ENCODE measurements at places on chromosomes 13 and 19.

GRCh38 chr13:101627556-101627943, 175.1 kb downstream of the ITGBL1 start:
- no peak for DNase-seq

- DNase-seq = no peak
Measured at GRCh38 chr13:93266681-93267080, 40.1 kb downstream of the GPC6 start.

DNA sequence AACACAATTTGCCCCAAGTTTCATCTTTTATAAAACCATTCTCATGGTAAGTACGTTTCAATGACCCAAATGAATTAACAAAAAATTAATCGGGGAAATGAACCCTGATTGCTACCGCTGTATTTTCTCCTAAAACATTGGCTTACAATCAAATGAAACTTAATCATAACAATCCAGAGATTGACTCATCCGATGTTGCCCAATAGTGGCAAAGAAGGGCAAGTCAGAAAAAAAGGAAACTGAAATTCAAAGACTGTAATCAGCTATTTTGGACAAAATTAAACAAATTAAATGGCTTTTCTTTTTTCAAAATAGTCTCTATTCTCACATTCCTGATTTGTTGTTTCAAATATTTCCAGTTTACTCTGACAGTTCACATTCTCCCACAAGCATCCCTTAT, 3.9 kb upstream of the ACOD1 start:
- no peak for DNase-seq

DNA sequence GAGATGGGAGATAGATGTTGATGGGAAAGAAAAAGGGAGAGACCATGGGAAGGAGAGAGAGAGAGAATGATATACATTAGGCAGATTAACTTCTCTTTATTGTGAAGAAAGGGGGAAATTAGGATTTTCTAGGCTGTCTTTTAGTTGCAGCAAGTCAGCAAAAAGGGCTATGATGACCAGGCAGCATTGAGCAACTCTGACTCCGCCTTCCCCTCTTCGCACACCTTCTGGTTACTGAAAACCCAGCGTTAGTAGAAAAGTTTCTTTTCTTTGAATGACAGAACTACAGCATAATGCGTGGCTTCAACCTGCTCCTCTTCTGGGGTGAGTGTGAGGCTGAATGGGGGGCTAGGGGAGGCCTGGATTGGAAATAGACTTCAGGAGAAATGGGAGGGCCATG, at the start of gene ADGRE1:
TSS of gene ADGRE1 (plus strand) at position 264 of the 400 bp plus-strand sequence. CDS start at position 294, 30 bp downstream.
- DNase-seq = no peak

DNA sequence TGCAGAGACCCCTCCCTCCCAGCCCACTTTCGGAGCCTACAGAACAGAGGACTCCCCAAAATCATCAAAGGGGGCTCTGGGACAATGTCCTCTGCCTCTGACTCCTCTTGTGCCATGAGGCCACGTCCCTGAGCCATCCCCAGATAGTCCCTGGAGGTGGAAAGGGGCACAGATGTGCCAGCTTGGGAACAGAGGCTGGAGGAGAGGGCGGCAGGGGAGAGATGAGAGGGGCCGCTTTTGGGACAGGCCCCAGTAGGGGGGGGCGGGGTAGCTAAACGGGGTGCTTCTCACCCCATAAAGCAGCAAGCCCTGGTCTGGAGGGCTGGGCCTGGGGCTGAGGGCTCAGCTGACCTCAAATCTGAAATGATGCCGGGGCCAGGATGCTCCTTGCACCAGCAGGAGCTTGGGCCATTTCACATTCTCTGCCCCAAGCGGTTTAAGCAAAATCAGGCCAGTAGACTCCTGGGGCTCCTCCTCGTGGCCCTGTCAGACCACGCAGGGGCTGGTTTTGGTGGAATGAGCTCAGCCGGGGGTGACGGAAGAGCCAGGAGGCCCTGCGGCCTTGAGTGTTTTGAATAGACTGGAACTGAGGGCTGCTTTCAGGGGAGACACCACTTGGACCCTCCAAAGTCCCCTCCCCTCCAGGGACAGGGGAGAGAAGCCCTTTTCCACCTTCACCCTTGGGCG, 27.1 kb downstream of the ONECUT3 start:
- DNase-seq = no peak

DNA sequence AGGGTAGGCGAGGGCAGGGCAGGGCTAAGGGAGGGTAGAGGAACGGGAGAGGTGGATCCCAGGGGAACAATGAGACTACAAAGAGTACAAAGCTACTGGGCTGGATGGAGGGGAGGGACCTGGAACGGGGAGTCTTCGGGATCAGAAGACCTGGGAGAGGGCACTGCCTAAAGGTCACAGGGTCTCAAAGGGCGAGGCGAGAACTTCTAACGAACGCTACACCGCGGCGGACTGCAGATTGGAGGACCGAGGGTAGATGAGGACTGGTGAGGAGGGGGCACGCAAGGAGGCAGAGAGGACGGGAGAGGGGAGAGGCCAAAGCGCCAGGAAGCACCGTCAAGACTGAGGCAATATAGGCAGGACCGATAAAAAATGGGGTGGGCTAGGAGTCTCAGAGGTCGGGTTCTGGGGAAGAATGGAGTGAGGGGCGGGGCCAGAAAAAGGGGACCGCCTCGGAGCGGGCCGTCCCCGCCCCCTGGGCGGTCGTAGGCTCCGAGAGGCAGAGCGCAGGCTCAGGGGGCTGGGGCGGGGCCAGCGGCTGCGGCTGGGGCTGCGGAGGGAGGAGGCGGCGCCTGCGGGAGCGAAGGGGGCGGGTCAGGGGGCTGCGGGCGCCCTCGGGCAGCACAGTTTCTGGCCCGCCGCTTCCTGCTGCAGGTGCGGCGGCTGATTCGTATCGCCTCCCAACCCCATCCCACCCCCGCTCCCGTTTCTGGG, 1.3 kb upstream of the KCNC3 start:
- peak; percentile 72 for DNase-seq

- DNase-seq = no peak
Measured at GRCh38 chr19:7595466-7596133, at the start of gene CAMSAP3. Gene CAMSAP3 (plus strand): TSS chr19:7595863. CDS start chr19:7596003, 140 bp downstream.

- no peak for DNase-seq
Measured at GRCh38 chr13:21901811-21902708, 231.2 kb downstream of the FGF9 start.

All from activated CD4-positive, CD25-positive, alpha-beta regulatory T cell treated with anti-CD3 and anti-CD28 coated beads, Interleukin-2, amount 50 U/mL, for 16 hours (primary cell).